ENCODE measurements at places on chromosomes 2 and 18.
A peak's percentile ranks its signal among the peaks of the same experiment; 100 is the strongest.

DNA sequence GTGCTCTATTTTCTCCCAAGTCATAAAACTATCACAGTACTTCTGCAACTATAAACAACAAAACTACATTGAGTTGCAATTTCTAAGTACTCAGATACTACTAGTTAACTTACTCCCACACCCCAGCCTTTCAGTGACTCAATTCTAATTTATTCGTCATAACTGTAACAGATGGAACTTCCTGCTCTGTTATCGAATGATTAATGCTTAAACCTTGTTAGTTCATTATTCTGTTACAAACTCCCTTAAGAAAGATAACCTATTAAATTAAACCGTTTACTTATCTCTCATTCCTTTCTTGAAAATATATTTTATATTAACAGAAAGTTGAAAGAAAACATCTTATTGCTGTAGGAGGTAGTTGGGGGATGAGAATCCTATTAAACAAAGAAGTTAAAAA, 17.0 kb downstream of the TNFAIP6 start:
- DNase-seq, result peak; percentile 36

GRCh38 chr2:149456285-149456684, 125.9 kb downstream of the LYPD6 start:
- DNase-seq, result no peak

- no peak for DNase-seq
These were observed 1034.9 kb upstream of the FANCL start for GRCh38 chr2:59276033-59276432.

DNA sequence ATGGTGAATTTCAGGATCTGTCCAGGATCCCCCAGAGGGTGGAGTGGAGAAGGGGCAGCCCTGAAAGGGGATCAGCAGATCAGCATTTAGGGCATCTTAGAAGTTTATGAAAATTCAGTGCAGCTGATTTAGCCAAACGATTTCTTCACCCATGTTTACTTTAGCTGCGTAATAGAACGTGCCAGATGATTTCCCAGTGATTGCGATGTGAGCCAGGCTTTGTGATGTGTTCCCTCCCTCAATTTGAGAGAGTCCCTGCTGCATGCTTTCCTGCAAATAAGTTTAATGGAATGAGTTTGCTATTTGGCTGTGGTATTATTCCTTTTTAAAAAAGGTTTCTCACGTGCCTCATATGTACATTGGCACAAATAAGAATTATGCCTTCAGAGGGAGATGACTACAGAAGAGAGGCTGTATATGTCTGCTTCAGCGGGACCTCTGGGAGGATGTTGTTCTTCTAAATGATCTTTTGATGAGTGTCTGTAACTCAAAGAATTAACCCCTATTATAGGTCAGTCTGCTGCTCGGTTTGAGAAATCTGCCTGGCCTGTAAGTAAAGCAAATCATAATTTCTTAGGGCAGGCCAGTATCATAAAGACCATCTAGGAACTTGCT, 111.9 kb downstream of the MRO start:
- DNase-seq, result no peak

GRCh38 chr2:207173641-207174040, 7.9 kb upstream of the KLF7 start:
- DNase-seq, result no peak

- no peak for DNase-seq
These were observed 94.6 kb upstream of the CAVIN2 start for GRCh38 chr2:191941376-191941929.

GRCh38 chr2:98598781-98599428, 9.4 kb downstream of the COA5 start:
- no peak for DNase-seq

GRCh38 chr18:48694295-48694694, 155.5 kb downstream of the CTIF start:
- no peak for DNase-seq

DNA sequence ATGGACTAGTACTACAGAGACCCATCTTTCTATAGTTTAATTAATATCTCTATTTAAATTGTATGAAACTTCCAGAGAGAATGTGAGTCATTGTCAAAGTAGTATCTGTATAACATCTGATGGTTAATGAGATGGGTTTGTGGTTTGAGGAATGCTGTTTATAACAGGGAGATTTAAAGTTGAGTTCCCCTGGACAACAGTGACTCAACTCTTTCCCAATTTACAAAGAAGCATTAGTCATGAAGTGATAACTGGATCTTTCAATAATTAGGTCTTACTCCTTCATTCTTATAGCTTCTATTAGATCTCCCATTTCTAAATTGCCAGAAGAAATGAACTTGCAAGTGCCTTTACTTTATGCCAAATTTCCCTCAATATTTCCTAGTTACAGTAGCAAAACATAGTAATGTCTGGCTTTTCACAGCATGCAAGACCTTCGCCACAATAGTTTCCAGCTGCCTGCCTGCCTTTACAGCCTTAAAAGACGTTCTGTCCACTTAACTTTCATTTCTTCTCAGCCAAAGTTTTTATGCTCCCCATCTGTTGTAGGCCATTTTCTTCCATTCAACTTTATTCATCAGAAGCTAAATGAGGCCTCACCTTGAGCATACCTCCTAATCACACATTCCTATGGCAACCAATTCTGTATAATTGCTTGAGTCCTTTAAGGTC, 47.7 kb upstream of the WDR75 start:
- DNase-seq, result no peak
